ENCODE measurements at places on chromosomes 7 and 10. TPM values are rescaled to one million over a fixed set of nuclear protein-coding genes. Genes with fewer than 3 reads are reported as not detected.

- peak; percentile 37 for DNase-seq
- H3K27me3 ChIP-seq: no peaks in the 10 kb centered on the region
- peaks cover 35% of the 10 kb centered on the region for H3K36me3 ChIP-seq
- H3K4me3 ChIP-seq: no peak overlapping the region
- H3K4me1 ChIP-seq: peaks cover 19% of the 10 kb centered on the region
Observed at GRCh38 chr10:100966887-100967286, 2.4 kb upstream of the SEMA4G start.

DNA sequence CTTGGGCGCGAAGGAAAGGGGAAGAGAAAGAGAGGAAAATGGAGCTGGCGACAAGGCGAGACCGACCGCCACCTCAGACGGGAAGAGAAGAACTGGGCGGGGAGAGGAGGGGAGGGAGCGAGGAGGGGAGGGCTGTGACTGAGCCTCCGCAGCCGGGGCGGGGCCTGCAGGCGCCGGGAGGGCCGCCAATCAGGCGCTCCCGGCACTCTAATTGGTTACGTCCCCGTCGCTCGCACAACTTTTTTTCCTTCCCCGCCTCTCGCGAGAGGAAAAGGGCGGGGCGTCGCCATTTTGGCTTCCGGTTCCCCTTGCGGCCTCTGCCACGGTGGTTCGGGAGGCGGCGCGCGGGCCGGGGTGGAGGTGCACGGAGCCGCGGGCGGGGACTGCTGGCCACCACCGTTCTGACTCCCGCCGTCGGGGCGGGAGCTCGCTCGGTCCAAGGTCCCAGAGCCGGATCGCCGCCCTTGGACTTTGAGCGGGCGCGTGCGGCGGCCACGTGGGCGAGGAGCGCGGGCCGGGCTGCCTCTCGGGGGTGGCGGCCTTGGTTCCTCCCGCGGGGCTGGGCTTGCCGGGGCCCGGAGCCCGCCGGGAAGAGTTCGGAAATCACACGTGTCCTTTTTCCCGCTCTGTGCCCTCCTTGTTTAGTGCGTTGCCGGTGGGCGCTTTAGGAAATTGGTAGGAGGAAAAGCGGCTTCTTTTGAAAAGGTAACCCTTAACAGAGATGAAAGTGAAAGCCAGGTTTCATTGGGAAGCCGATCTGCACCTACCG is at the start of gene GDI2:
TSS of gene GDI2 (minus strand) at position 94 of the 769 bp plus-strand sequence. CDS start 176 bp downstream, outside the sequence.
- no peaks in the 10 kb centered on the region for H3K36me3 ChIP-seq
- DNase-seq: peak; percentile 99
- peak within 1 kb of the TSS; percentile 98 for H3K27ac ChIP-seq
- peaks cover 48% of the 10 kb centered on the region for H3K4me1 ChIP-seq

DNA sequence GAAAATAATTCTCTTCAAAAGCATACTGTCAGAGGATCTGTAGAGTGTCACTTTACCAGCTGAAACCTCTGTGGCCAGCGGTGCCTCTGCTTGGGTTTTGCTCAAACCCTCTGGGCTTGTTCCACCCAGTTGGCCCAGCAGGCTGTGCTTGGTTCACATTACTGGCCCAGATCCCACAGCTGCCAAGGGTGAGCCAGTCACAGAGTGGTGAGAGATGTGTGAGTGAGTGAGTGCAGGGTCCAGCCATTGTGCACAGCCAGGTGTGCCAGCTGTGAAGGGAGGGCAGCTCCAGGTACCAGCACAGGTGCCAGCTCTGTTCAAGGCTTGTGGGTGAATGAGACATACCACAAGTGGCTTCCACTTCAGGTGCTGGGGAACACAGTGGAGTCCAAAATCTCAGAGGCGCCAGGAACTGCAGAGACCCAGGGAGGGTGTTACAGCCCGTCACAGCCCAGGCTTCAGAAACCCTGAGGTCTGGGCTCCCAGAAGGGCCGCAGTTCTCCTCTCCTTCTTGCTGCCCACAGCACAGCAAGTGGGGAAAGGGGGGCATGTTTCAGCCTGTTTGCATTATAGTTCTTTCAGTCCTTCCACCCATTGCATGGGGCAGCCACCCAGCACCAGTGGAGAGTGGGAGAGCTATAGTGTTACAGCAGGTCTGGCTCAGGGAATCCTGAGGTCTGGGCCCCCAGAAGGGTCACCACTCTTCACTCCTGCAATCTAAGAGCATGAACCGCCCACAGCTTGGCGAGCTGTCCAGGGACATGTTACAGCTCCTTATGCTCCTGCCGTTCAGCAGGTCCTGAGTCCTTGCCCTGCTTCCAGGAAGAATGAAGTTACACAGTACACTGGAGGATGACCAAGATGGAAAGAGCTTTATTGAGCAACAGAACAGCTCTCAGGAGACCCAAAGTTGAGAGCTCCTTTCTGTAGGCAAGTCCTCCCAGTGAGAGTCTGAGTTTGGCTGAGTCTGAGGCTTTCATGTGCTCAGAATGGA is 931.7 kb upstream of the SORCS1 start:
- no peak overlapping the region for H3K27ac ChIP-seq
- H3K4me1 ChIP-seq: no peaks in the 10 kb centered on the region
- no peak overlapping the region for H3K4me3 ChIP-seq
- no peaks in the 10 kb centered on the region for H3K36me3 ChIP-seq
- no peak for DNase-seq
- no peaks in the 10 kb centered on the region for H3K27me3 ChIP-seq

- no peaks in the 10 kb centered on the region for H3K36me3 ChIP-seq
- H3K4me3 ChIP-seq: no peak overlapping the region
- DNase-seq: no peak
- H3K4me1 ChIP-seq: peaks cover 4% of the 10 kb centered on the region
- H3K27me3 ChIP-seq: no peaks in the 10 kb centered on the region
Observed at GRCh38 chr10:106043863-106044262, 1120.6 kb downstream of the SORCS1 start.

DNA sequence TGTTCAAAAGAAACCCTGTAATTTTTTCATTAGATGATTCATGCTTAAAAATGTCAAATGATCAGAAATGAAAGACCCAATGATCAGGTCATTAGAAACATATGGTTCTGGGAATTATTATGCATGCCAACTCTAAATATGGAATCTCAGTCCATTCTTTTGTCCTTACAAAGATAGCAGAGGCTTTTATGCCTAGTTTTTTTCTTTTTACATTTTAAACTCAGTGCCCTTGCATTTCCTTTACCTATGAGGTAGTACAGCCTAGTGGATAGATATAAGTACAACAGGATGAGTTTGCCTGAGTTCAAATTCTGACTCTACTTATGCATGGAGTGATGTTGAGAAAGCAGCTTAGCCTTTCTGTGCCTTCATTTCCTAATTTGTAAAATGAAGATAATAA is 392.9 kb downstream of the SUGCT start:
- no peak for DNase-seq
- no peaks in the 10 kb centered on the region for H3K27me3 ChIP-seq
- H3K27ac ChIP-seq: peak overlapping the region; percentile 63
- H3K4me1 ChIP-seq: peaks cover 37% of the 10 kb centered on the region

GRCh38 chr7:101255796-101256195 is 10.9 kb upstream of the FIS1 start:
- H3K4me3 ChIP-seq: no peak overlapping the region
- no peak overlapping the region for H3K27ac ChIP-seq
- peaks cover 17% of the 10 kb centered on the region for H3K4me1 ChIP-seq
- H3K27me3 ChIP-seq: peaks cover 22% of the 10 kb centered on the region
- H3K36me3 ChIP-seq: no peaks in the 10 kb centered on the region
- DNase-seq: no peak

DNA sequence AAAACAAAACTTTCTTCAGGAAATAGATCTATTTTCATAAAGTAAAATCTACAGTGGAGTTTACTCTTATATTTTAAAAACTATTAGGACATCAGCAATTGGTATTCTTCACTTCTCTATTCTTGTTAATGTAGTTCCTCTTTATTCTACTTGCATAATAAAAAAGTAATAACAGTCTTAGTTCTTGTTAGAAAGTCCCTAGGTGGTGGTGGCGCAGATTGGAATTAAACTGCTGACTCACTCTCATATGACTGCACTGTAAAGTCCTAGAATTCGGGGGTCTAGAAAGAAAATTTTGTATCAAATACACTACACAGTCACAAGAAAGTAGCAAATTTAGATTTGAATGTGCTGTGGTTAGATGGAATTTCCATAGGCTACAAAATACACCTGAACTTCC is 44.6 kb upstream of the TES start:
- H3K4me3 ChIP-seq: no peak overlapping the region
- no peaks in the 10 kb centered on the region for H3K36me3 ChIP-seq
- H3K27me3 ChIP-seq: no peaks in the 10 kb centered on the region
- no peak overlapping the region for H3K27ac ChIP-seq
- no peak for DNase-seq

DNA sequence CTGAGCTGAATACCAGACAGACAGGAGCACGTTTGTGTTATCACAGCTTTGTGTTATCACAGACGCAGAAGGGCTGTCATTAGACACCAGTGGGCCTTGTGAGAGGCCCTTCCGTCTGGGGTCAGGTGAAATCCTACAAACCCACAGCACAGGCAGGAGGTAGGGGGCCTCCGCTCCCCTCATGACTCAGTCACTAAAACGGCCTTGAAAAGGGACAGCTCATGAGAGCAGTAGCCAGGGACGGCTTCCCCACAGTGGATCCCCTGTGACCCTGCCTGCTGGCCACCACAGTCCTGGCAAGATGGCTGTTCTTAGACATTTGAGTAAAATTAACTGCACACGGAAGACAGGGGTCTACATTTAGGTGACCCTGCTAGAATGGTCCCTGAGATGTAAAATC is 215.8 kb upstream of the PPP2R2D start:
- no peak overlapping the region for H3K27ac ChIP-seq
- H3K4me3 ChIP-seq: no peak overlapping the region
- no peaks in the 10 kb centered on the region for H3K27me3 ChIP-seq

- H3K36me3 ChIP-seq: no peaks in the 10 kb centered on the region
- no peak for DNase-seq
- H3K27me3 ChIP-seq: no peaks in the 10 kb centered on the region
- no peaks in the 10 kb centered on the region for H3K4me1 ChIP-seq
- no peak overlapping the region for H3K27ac ChIP-seq
Observed at GRCh38 chr7:121753944-121754343, 119.0 kb upstream of the PTPRZ1 start.

MINDY4 gene
- total RNA-seq: 31.1 TPM

PLPP4 gene
- 0.99 TPM for total RNA-seq

NODAL gene
- total RNA-seq: not detected

KCNIP2 gene
- 0.33 TPM for total RNA-seq

SH2B2 gene
- total RNA-seq: 9.9 TPM
